ENCODE measurements at places on chromosomes 12 and 14.

- no peak for DNase-seq
These were observed 41.0 kb downstream of the IFNG-AS1 start for GRCh38 chr12:68030248-68030647.

DNA sequence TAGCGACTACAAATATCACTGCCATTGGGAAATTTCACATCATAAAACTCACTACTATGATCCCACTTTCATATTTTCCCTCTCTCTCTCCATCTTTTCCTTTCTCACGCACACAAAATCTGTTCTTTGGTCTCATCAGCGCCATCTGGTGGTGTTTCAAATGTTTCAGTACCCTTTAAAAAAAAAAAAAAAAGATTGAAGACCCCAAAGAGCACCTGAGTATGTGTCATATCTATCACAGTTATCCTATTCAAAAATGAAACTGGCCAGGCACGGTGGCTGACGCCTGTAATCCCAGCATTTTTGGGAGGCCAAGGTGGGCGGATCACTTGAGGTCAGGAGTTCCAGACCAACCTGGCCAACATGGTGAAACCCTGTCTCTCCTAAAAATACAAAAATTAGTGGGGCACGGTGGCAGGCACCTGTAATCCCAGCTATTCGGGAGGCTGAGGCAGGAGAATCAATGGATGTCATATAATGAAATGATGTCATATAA lies 72.4 kb downstream of the TTC9 start:
- DNase-seq = peak; percentile 61

- no peak for DNase-seq
These were observed 839 bp downstream of the CLEC9A start for GRCh38 chr12:10031321-10031720.

DNA sequence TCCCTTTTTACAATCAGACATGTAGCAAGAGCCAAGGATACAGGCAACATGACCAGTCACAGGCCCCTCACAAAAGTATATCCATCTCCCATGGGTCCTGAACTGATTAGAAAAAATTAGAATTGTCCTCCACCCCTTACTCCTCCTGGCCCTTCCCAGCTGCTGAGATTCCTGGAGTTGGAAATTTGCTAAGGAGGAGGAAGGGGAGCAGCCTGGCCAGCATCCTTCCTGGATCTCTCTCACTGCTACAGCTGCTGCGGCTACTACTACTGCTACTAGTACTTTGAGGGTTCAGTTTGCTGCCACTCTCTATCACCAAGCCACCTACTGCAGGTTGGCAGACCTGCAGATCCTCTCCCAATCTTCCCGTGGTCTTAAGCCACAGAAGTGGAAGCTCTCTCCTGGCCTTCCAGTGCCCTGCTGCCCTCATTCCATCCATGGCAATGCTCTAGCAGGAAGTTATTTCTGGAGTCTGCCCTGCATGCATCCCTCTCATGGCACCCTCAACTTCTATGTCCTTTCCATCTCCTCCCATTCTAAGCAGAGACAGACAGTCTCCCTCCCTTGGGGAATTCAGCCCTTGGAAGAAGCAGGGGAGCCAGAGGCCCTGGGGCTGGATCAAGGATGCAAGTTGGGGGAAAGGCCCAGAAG lies 1.0 kb downstream of the ITGA7 start:
- DNase-seq = no peak

- no peak for DNase-seq
These were observed 12.2 kb downstream of the GTF2H3 start for GRCh38 chr12:123645878-123646277.

DNA sequence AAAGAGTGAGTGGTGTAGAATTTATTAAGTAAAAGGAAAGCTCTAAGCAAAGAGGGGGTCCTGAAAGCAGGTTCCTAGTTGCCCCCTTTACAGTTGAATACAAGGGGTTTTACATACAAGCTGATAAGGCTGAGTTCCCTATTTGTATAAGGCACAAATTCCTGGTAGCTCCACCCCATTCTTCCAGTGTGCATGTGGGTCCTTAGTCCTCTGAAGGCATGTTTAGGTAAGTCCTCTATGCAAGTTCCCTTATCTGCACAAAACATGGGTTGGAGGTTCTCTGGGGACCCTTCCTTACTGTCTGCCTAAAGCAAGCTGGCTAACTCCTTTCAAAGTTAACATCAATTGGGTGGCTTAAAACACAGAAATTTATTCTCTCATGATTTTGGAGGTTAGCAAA lies 2.9 kb upstream of the FAR2 start:
- no peak for DNase-seq

- peak; percentile 68 for DNase-seq
These were observed 6.5 kb downstream of the ZBTB1 start for GRCh38 chr14:64510825-64511671.

DNA sequence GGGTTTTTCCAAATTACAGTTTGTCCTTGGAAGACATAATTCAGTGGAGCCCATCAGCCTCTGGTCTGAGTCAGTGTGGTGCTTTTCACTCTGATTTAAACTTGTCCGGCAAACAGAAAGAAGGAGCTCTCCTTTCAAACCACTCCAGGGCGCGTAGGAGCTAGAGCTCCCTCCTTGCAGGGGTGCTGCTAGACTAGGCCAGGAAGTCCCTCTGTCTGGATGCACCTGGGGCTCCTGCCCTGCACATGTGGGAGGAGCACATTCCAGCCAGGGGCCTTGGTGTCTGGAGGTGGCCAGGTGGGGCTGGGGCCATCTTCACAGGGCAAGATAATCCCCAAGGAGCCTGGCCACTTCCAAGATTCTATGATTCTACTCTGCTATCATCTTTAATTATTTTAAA lies 3.1 kb downstream of the SERPINA3 start:
- no peak for DNase-seq

DNA sequence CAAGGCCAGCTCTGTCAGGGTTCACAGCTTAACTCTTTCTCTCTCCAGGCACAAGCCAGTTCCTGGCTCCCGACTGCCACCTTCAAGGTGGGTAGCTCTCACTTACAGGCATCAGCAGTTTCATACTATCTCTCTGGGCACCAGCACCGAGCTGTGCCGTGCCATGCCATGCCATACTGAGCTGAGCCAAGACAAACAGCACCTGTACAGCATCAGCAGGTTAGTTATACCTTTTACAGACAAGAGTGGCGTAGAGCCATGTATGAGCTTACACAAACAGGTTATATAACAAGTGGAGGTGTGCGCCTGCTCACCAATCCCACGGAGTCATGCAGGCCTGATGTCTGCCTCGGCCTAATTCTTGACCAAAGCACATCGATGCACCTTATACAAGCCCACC lies 1098.7 kb downstream of the AACS start:
- DNase-seq = no peak

GRCh38 chr14:69153152-69153872 lies 393 bp upstream of the DCAF5 start:
- DNase-seq = no peak
